ENCODE measurements at places on chromosomes 2 and 18. TPM values are rescaled to one million over a fixed set of nuclear protein-coding genes. Genes with fewer than 3 reads are reported as not detected.

The ARHGAP28 gene
- total RNA-seq = 0.30 TPM

The RHOB gene
- 89.1 TPM for total RNA-seq

The BCS1L gene
- total RNA-seq = 26.1 TPM

The MRO gene
- total RNA-seq = 1.6 TPM

The PPP1R1C gene
- 0.28 TPM for total RNA-seq

The SCYGR4 gene
- total RNA-seq = not detected

The CASP10 gene
- total RNA-seq = 4.5 TPM

The TXNDC2 gene
- total RNA-seq = not detected

The MORN2 gene
- 5.9 TPM for total RNA-seq

The EIPR1 gene
- 32.4 TPM for total RNA-seq

The SLC19A3 gene
- 0.18 TPM for total RNA-seq

The COMMD1 gene
- 34.3 TPM for total RNA-seq

The INHA gene
- not detected for total RNA-seq

The MBD1 gene
- 79.3 TPM for total RNA-seq

The SLC25A12 gene
- total RNA-seq = 28.6 TPM

The GCKR gene
- total RNA-seq = 0.51 TPM
